Activated naive CD4-positive, alpha-beta T cell treated with anti-CD3 and anti-CD28 coated beads for 36 hours (primary cell): ENCODE measurements at places on chromosomes 7 and 10. TPM values are rescaled to one million over a fixed set of nuclear protein-coding genes. Genes with fewer than 3 reads are reported as not detected.

DNA sequence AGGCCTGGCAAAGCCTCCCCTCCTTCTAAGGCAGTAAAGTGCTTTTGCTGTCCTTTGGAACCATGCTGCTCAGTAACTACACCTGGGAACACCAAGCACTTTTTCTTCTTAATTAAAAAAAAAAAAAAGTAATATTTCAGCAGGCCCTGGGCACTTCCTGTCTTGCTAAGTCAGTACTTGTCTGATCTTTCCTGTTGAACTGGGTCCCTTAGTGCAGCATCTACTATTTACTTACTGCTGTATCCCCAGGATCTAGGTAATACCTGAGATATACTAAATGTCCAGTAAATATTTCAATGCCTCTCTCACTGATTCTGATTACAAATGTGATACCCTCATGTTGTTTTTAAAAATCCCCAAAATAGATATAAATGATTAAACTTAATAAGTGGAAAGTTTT is 77.4 kb downstream of the PPP1R3C start:
- no peak for DNase-seq
- no peak overlapping the region for H3K27ac ChIP-seq
- no peaks in the 10 kb centered on the region for H3K36me3 ChIP-seq
- no peak overlapping the region for H3K4me3 ChIP-seq

DNA sequence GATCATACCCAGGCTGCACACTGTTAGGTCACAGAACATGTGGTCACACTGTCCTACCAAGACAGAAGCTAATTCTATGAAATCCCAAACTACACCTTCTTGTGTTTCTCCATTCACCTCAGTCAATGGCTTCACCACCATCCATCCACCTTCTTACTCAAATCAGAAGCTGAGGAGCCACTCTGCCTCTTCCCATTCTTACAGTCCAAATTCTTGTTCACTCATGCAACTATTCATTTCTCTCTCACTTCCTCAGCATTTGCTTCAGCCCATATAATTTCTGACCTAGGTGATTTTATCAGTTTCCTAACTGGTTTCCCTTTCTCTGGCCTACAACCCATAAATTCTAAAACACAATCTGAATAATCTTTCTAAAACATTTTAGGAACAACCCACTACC is 229.2 kb downstream of the LRRN3 start:
- no peak overlapping the region for H3K27ac ChIP-seq
- no peak overlapping the region for H3K4me3 ChIP-seq
- H3K27me3 ChIP-seq: no peaks in the 10 kb centered on the region
- no peak for DNase-seq
- H3K36me3 ChIP-seq: peaks cover 16% of the 10 kb centered on the region
- H3K4me1 ChIP-seq: peaks cover 3% of the 10 kb centered on the region

- peaks cover 9% of the 10 kb centered on the region for H3K27me3 ChIP-seq
- no peak overlapping the region for H3K4me3 ChIP-seq
- H3K4me1 ChIP-seq: peaks cover 4% of the 10 kb centered on the region
- H3K27ac ChIP-seq: no peak overlapping the region
- H3K36me3 ChIP-seq: no peaks in the 10 kb centered on the region
Observed at GRCh38 chr10:132521041-132521465, 16.5 kb upstream of the INPP5A start.

GRCh38 chr10:9274206-9274755 is 1219.8 kb downstream of the GATA3 start:
- no peak for DNase-seq
- H3K36me3 ChIP-seq: no peaks in the 10 kb centered on the region
- no peak overlapping the region for H3K4me3 ChIP-seq
- no peak overlapping the region for H3K27ac ChIP-seq

CNOT4 gene
- total RNA-seq: 16.6 TPM
